ELF-1 (cell line): ENCODE measurements at places on chromosomes 11 and 22.

GRCh38 chr22:42074132-42074811 is at the start of gene PHETA2:
TSS of gene PHETA2 (plus strand) at chr22:42074248. CDS start at chr22:42077294, 3,046 bp downstream.
- DNase-seq: peak; percentile 56

GRCh38 chr22:43891360-43892182 is at the start of gene PNPLA5:
TSS of gene PNPLA5 (minus strand) at chr22:43892013. CDS start at chr22:43891880, 133 bp downstream.
- peak; percentile 41 for DNase-seq

- peak; percentile 13 for DNase-seq
These were observed 32.7 kb downstream of the P4HA3 start for GRCh38 chr11:74278721-74279161.

DNA sequence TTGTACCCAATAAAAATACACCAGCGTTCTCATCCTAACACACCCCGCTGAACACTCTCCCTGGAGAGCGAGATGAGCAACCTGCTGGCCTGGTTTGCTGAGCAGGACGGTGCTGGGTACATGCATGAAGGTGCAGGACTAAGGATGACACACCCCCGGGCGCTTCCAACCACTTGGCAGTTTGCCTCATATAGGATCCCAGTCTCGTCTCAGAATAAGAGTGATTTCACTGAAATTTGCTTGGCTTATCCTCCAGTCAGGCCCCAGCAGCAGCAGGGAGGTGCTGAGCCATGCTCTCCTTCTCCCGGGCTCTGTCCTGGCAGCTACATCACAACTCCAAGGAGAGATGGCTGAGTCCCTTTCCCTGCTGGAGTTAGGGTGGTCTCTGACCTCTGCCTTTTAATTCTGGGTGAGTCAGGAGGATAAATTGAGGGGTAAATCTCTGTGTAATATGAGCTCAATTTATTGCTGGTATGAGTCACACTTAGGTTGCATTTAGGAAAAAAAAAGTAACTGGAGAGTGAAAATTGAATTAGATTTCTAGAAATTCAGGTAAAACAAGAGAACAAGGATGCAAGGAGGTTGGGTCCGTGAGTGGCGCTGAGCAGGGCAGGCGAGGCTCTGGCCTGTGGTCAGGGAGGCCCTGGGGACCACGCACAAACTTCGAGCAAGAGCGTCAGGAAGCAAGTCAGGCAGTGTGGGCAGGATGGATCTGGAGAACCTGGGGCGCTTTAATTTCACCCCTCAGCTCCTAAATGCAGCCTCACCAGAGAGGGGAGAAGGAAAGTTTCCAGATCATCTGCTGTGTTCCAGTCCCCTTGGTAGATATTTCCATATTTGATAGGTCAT is 974.0 kb downstream of the TBC1D22A start:
- no peak for DNase-seq

- no peak for DNase-seq
These were observed 1.0 kb downstream of the MOGAT2 start for GRCh38 chr11:75718419-75719339.

- DNase-seq: peak; percentile 98
These were observed 311.0 kb downstream of the SBF2 start for GRCh38 chr11:9982796-9983579.

- peak; percentile 99 for DNase-seq
These were observed at the start of gene NCAM1 for GRCh38 chr11:112961146-112961668. TSS of gene NCAM1 (plus strand) at chr11:112961420.

DNA sequence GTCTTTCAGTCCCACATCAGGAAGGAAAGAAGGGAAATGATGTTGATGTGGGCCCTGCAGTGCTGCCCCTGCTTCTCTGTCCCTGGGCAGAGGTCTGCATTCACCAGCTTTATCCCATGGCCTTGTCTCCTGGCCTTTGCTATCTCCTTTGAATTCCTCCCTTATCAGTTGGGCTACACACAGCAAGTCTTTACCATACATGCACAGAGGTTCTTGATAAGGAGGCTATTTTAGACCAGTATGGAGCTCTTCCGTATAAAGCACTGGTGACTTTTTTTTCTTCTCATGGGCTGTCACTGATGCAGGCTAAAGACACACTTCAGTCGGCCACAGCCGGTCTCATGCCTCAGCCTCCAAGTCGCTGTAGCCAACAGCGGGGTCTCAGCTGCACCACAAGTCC is 20.2 kb downstream of the MYO18B start:
- peak; percentile 23 for DNase-seq

DNA sequence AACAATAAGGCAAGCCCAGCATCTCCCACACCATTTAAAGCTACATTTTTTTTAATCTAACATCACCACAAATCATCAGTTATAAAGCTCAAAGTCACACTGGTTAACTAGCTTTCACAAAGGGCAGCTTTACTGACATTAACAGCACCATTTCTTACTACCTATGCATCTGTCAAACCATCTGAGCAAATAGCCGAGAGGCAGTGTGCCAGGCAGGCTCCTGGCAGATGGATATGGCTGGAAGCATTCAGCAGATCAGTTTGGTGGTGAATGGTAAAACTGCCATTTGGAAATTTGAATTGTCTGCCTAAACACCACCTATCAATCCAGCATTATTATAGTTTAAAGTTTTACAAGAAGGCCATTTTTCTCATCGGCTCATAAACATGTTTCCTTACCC is 131.2 kb downstream of the TTC28 start:
- DNase-seq: no peak

GRCh38 chr11:134049303-134049702 is 19.6 kb upstream of the JAM3 start:
- DNase-seq: peak; percentile 43

GRCh38 chr11:31804312-31805036 is 6.6 kb downstream of the PAX6 start:
- DNase-seq: peak; percentile 45

GRCh38 chr22:26409719-26410335 is 19.2 kb upstream of the ASPHD2 start:
- DNase-seq: no peak

- DNase-seq: no peak
These were observed 20.8 kb downstream of the C11orf71 start for GRCh38 chr11:114379394-114380069.

GRCh38 chr11:64023712-64024710 is 11.7 kb upstream of the FLRT1 start:
- DNase-seq: no peak

- DNase-seq: no peak
These were observed 1396.7 kb downstream of the BRD1 start for GRCh38 chr22:48431014-48431413.

DNA sequence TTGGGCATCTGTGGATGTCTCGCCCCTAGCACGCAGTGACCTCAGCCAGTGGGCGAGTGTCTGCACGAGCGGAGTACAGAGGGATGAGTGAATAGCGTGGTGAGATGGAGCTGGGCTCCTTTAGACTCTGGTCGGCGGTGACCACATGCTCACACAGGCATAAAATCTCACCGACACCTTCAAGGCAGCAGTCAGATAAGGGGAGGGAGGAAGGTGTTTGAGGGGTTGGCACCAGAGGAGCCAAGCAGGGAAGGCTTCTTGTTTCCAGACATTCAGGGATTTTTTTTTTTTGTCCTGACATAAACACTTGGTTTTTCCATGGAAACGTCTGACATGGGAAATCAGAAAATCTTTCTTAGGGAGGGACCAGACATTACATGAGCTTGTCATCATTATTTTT is 35.8 kb downstream of the GRIK4 start:
- no peak for DNase-seq

DNA sequence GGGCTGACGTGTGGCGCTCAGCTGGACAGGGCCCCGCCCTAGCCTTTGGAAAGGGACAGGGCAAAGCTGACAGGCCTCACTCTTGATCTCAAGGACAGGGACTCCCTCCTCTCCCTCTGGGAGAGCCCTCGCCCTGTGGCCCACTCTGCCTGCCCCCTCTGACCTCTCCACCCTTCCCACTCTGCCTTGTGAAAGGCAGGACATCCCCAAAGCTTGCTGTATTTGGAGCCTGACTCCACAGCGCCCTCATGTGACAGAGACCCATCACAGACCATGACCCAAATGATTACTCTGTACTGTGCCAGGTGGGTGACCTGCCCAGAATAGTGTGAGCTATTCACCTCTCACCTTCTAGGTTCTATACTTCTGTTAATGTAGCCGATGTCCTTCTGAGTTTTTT is 18.8 kb downstream of the P2RY2 start:
- peak; percentile 77 for DNase-seq

GRCh38 chr22:43152003-43152356 is 621 bp downstream of the TSPO start:
- no peak for DNase-seq

DNA sequence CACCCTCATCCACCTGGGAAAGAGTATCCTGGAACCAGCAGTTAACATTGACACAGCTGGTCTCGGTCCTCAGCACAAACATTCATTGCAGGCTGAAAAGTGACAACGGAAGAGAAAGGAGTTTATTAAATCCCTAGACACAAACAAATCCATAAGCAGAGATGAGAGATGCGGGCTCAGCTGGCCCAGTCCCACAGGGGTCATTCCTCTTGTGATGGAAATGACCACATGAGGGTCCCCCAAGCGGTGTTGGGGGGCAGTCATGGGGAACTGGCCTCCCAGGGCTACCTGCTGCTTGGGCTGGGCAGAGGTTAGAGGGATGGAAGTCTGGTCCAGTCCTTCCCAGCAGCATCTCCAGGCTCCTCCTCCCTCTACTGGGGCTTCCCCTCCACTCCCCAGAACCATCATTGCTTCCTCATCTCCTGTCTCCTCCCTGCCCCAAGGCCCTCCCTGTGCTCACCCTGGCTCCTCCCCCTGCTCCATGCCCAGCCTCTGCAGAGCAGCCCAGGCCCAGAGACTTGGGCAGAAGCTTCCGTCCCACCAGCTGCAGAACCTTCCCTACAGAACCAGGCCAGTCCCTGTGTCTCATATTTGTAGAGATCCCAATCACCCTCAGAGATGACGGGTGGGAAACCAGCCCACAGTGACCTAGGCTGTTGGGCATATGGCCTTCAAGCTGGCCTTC is 5.4 kb upstream of the IGLL5 start:
- DNase-seq: no peak

- DNase-seq: peak; percentile 83
These were observed 596 bp upstream of the TNRC6B start for GRCh38 chr22:40176921-40177737.
